ENCODE measurements at places on chromosomes 7 and 10. TPM values are rescaled to one million over a fixed set of nuclear protein-coding genes. Genes with fewer than 3 reads are reported as not detected.

Gene C10orf62
- not detected for total RNA-seq

Gene TET1
- total RNA-seq = 0.45 TPM

Gene SH3PXD2A
- 7.6 TPM for total RNA-seq

DNA sequence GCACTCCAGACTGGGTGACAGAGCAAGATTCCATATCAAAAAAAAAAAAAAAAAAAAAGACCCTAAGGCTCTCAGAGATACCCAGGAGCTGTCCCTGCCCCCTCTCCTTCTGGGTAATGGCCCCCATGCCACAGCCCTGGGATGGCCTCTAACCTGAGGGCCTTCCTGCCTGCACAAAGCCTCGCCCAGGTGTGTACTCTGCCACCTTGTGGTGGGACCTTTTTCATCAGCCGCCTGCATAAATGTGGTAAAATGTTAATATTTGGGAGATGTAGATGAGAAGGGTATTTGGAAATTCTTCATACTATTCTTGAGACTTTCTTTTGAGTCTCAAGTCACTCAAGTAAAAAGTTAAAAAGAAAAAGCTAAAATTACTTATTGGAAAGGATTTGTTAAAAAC is 46.3 kb upstream of the RNF216 start:
- DNase-seq = peak; percentile 59

DNA sequence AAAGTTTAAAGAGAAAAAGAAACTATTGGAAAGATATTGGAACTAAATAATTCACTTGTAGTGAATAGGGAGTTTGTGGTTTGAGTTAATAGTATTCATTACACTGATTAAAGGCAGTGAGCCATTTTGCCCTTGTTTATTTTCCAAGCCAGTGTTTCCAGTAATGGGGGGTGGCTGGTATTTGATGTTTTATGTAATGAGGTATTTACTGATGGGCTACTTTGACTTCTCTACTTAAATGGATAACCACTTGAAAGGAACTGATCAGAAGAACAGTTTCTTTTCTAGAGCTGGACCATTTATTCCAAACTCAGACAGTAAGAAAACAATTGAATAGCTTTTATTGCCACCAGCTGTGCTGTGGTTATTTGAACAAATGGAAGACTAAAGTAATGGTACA is 227.0 kb upstream of the HDAC9 start:
- no peak for DNase-seq

- no peak for DNase-seq
Measured at GRCh38 chr7:33979807-33980355, 74.5 kb downstream of the BMPER start.

DNA sequence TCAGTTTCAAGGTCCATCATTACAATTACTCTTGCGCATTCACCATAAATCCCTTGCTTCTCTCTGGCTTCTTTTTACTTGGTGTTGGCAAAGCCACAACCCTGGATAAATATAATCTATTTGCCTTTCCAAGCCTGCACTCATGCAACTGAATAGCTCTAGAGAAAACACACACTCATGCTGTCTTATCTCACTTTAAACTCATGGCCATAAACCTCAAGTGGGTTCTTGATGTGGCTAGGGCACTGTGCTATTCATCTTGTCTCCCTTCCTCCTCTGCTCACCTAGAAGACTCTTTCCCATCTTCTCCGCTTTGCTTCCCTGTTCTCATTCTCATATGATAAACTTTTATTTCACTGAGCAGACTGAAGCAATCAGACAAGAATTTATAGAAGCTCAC is 165.4 kb upstream of the MTPN start:
- DNase-seq = no peak

DNA sequence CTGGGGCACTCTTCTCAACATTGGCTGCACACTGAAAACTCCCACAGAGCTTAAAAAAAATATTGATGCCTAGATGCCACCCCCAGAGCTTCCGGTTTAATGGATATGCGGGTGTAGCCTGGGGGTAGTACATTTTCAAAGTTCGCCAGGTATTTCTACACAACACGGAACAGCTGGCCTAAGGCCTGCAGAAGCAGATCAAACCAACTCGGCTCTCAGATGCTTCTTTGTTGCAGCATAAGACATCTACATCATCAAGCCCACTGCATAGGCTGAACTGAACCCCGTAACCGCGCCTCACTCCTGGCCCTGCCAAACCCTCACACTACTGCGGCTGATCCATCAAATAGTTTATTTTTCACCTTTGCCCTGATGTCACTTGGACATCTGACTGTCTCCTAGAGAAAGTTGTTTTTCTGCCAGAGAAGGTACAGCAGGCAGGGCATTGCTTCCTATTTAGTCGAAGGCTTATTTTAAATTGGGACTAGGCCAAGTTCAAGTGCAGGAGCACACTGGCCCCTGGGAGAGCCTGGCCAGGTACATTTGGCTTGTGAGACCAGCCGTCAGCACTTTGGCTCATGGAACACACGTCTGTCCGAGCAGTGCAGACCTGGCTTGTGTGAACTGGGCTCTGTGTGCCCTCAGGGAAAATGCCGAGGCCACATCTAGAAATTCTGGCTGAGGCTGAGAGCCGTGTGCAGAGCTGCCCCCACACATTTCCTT is 113.3 kb downstream of the TACC2 start:
- DNase-seq = no peak
